Fibroblast of villous mesenchyme (primary cell): ENCODE measurements at places on chromosomes 5 and 9.
A peak's percentile ranks its signal among the peaks of the same experiment; 100 is the strongest.

- peak; percentile 88 for DNase-seq
These were observed 47.6 kb upstream of the EXOC3 start for GRCh38 chr5:395156-395920.

- no peak for DNase-seq
These were observed 1.2 kb downstream of the SPATA24 start for GRCh38 chr5:139402561-139403158.

DNA sequence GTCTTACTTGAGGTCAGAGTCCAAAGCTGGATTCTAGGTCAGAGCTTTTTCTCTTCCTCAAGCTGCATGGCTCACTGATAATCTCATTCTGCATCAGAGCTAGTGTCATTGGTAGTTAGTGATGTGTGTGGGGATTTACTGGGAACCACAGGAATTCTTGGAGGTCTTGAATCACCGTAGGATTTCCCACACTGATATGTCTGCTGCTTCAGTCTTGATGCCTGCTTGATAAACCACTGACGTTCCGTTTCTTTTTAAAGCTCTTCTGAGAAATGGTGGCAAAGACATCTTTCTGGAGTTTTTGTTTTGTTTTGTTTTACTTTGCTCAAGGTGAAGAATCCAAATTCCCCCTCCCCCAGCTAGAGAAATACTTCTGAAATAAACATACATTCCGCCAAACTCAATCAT, 1.2 kb upstream of the GARIN3 start:
- peak; percentile 78 for DNase-seq

- DNase-seq = peak; percentile 72
These were observed 1.7 kb upstream of the ZSWIM6 start for GRCh38 chr5:61330341-61330844.

DNA sequence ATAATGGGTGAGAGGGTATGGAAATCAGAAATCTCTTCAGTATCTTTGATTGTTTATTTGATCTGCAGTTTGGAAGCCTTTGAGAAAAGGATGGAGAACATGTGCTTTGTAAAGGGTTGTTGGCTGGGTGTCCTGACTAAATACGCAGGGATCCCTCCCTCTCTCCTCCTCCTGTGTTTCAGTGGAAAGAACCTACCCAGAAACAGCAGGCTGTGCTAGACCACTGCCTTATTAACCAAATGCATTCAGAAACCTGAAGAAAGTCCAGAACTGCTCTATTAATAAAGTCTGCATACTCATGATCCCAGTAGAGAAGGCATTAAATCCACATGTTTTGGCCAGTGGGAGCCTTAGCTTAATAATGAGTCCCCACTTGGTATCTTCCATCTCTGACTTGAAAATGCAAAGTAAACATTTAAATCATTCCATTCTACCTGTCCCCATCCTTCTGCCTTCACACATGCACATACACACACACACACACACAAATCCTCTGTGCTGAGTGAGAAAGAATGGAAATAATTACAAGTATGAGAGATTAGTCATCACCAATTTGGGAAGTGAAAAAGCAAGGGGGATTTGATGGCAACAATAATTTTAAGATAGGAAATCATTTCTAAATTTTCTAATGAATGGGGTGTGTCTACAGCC, 10.0 kb upstream of the LECT2 start:
- DNase-seq = no peak

DNA sequence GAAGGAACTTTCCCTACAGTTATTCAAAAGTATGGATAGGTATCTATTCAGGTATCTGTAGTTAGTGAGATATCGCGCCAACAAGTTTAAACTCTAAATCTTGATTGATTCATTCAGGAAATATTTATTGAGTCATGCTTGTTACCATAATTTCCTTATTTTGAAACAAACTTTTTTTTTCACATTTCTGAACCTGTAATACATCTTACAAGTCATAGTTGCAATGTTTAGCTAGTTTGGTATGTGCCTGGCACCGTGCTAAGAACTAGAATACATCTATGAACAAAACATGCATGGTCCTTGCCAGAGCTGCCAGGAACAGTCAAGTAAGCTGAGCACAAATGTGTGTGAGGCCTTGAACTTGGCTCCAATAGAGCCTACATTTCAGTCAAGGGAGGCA, 226.4 kb downstream of the PCSK5 start:
- DNase-seq = no peak

DNA sequence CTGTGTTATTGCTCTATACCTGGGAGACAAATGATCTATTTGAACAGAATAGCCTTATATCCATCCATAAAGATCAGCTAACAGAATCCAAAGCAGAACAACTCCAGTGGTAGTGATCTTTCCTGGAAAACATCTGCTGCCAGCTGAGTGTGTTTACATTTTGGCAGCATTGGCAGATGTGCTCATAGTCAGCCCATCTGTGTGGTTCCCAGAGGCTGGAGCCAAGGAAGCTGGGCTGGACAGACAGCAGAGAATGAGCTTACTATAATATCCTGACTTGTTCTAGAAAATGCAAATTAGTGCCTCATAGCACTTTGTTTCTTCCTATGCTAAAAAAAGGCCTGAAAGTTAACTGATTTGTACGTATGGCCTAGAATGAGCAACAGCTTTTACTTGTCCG, 99.7 kb downstream of the ST8SIA4 start:
- DNase-seq = peak; percentile 77

DNA sequence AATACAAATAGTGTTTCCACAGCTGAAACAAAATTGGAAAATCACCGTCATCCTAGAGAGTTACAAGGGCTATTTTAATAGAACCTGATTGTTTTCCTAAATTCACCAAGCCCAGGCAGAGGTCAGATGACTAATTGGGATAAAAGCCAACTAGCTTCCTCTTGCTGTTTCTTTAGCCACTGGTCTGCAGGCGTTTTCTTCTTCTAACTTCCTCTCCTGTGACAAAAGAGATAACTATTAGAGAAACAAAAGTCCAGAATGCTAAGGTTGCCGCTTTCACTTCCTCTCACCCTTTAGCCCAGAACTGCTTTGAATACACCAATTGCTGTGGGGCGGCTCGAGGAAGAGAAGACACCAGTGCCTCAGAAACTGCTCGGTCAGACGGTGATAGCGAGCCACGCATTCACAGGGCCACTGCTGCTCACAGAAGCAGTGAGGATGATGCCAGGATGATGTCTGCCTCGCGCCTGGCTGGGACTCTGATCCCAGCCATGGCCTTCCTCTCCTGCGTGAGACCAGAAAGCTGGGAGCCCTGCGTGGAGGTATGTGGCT, at the start of gene TLR4:
Gene TLR4 (plus strand): TSS at position 380 of the 552 bp plus-strand sequence. CDS start 70 bp downstream, at position 450.
- peak; percentile 79 for DNase-seq

GRCh38 chr5:9363026-9363425, 182.8 kb downstream of the SEMA5A start:
- no peak for DNase-seq

GRCh38 chr5:151041577-151042268, 21.3 kb downstream of the GPX3 start:
- DNase-seq = no peak

- peak; percentile 51 for DNase-seq
These were observed at the start of gene REEP2 for GRCh38 chr5:138438724-138439476. REEP2 (plus strand) TSS chr5:138439057; CDS start chr5:138439209, 152 bp downstream.

DNA sequence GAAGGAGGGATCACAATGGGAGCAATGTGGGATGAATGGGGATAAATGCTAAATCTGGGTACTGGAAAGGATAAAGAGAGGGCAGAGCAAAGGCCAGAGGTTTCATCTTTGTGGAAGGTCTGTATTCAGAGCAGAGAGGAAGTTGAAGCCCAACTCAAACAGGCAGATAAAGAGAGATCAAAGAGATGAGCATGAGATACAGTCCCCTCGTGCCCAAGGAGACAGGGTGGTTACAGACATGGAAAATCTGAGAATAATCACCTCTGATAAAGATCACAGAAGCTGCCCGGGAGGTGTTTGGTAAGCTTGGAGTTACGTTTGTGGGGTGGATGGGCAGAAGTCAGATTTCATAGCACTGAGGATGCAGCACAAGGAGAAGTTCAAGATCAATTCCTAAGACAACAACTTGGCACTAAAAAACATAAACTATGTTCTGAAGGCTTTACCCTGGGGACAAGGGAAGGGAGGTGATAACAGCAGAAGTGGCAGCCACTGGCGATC, 459 bp upstream of the ERAP2 start:
- no peak for DNase-seq

- no peak for DNase-seq
These were observed 118.4 kb downstream of the PAM start for GRCh38 chr5:102873379-102873932.

- DNase-seq = no peak
These were observed 437.7 kb downstream of the SEMA5A start for GRCh38 chr5:9108162-9108561.

- no peak for DNase-seq
These were observed 33.1 kb downstream of the FAM114A2 start for GRCh38 chr5:154005648-154006047.

GRCh38 chr5:86500947-86501346, 116.8 kb upstream of the COX7C start:
- no peak for DNase-seq

DNA sequence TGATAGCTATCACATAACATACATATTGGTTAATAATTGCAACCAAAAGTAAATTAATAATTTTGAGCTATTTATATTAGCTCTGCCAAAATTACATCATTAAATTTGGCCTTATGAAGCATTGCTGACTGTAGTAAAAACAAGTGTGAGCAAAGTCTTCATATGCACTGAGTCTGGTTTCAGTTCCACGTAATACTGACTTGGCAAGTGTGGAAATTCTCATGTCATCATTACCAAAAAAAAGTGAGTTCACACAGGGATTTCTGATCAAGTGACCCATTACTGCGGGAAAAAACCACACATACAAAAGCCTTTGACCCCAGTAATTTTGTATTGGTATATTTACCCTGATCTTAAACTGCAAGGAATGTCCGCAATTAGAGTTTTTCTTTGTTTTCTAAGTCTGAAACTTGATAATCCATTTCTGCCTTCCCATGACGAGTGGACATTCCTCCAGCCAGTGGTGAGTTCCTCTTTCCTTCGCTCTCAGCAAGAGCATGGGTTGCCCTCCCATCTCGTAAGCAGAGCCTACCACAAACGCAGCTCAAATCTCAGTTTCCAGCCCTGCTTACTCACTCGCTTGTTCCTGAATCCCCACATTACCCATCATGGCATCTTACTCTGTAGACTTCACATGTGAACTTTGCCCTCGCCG, 220.2 kb upstream of the DMRT1 start:
- DNase-seq = no peak

DNA sequence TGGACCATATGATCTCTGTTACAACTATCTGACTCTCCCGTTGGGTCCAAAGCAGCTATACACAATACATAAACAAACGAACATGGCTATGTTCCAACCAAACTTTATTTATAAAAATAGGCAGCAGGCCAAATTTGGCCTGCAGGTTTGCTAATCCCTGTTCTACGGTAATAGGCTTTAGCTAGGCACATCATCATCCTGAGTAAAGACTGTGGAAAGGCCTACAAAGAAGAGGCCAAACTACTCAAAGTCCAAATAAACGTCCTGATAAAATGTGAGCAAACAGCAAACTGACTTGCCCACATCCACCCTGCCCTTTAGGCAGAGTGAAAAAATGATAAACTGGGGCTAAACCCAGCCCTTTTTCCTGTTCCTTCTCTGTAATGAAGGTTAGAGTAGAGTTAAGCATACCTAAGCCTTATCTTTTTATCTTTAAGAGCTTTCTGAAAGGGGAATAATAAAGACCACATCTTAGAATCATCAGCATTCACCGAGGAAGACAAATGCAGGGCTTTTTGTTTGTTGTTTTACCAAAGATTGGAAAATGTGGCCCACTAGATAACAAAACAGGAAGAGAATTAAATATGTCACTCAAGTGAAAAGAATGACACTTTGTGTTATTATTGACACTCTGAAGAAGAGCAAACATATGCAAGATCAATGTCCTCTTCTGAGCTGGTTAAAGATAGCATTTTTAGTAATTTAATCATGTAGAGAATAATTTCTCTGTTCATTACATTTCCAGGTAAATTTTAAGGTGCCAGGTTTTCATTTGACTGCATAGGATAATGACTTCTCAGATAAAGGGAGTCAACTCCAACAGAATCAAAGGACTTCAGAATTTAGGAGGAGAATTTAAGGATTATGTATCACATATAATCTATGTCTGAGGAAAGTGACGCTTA, 160.0 kb upstream of the GNA14 start:
- DNase-seq = no peak

DNA sequence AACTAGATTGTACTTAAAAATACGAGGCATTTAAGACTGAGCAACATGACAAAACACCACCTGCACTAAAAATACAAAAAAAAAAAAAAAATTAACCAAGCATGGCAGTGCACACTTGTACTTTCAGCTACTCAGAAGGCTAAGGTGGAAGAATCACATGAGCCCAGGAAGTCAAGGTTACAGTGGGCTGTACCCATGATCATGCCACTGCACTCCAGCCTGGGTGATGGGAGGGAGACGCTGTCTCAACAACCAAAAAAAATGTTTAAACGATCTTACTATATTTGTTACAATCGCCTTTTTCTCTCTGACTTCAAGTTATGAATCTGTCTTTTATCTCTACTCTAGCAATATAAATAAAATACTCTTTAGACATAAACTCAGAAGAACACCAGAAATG, 1454.3 kb downstream of the MAT2B start:
- DNase-seq = no peak

- no peak for DNase-seq
These were observed 84.2 kb downstream of the KCNT1 start for GRCh38 chr9:135786146-135786690.

DNA sequence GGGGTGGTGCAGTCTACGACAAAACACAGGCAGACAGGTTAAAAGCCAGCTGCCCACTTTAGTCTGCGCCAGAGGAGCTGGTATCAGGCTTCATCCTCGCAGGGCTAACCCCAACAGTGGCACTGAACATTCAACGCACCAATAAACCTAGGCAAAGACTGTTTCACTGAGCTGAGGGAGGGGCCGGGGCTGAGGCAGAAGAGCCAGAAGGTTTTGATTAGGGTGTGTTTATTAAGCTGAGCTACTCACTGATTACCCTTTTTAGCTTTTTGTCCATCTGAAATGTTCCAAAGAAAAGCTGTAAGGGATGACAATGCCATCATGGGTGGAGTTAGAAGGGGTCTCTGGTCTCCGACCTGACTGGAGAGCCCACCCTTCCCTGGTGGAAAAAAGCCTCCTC, 1.4 kb downstream of the ZMYND19 start:
- no peak for DNase-seq

DNA sequence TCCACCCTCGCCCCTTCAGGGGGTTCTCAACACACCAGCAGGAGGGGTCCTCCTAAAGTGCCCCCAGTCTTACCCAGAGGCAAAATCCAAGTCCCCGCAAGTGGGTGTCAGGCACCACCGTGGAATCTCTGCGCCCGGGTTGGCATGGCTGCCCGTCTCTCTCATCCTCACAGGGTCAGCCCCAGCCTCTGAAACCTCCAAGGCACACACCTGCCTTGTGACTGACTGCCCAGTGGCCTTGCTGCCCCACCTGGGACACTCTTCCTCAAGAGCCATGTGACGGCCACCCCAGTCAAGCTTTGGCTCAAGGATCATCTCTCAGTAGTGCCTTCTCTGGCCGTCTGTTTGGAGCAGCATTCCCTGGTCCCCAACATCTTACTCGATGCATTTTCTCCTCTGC, 4.9 kb downstream of the FBP2 start:
- DNase-seq = no peak

DNA sequence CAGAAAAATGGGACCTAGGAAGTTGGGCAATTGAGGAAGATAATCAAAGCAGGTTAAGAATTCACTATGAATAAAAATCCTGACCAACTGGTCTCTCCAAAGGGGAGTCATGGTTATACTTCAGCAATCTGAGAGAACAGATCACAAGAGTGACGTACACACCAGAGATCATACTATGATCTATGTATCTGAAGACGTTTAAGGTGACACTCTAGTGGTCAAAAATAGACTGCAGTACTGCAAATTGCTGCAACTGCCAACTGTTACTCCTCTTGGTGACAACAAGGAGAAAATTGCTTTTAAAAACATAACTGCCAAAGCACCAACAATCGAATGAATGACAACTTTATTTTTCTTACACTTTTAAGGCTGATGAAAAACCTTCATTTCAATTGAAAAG, 4.9 kb downstream of the AK6 start:
- DNase-seq = no peak
